EL (cell line): ENCODE measurements at places on chromosomes 6 and 20.

- DNase-seq: no peak
Measured at GRCh38 chr20:47233333-47234188, 122.9 kb downstream of the ZMYND8 start.

GRCh38 chr6:111894272-111894671, 21.0 kb upstream of the FYN start:
- DNase-seq: peak; percentile 86

DNA sequence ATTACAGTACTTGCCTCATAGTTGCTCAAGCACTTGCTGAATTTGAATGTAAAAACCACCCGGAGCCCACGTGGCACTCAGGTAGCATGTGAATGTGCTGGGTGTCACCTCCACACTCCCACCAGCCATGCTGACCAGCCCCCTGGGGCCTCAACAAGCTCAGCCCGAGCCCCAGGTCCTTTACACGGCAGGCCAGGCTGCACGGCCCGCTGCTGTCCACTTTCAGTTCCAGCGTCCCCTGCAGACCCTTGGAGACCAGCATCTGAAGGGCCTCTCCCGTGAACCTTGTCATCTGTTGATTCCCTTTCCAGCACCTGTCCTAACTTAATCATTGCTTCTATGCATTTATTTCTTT, 33.3 kb upstream of the ZBP1 start:
- no peak for DNase-seq

DNA sequence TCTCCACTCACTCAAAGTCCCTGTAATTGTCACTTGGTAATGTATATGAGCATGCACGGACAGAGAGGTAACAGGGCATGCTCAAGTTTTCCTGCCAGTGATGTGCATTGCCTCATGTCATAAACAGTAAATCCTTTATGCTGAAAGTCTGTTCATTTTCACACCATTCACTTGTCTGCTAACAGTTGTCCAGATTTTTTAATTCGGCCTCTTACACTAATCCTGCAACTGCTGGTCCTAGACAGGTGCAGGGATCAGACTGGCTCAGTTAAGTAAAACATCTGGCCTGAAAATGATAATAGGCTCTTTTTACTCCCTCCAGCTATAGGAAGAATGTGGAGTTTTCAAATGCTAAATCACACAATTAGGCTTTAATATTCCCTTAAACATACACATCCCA, 185.4 kb upstream of the VGLL2 start:
- DNase-seq: no peak

- no peak for DNase-seq
Measured at GRCh38 chr20:16405254-16405653, 168.0 kb downstream of the KIF16B start.

GRCh38 chr6:154569156-154569862, 58.8 kb upstream of the CNKSR3 start:
- DNase-seq: no peak

DNA sequence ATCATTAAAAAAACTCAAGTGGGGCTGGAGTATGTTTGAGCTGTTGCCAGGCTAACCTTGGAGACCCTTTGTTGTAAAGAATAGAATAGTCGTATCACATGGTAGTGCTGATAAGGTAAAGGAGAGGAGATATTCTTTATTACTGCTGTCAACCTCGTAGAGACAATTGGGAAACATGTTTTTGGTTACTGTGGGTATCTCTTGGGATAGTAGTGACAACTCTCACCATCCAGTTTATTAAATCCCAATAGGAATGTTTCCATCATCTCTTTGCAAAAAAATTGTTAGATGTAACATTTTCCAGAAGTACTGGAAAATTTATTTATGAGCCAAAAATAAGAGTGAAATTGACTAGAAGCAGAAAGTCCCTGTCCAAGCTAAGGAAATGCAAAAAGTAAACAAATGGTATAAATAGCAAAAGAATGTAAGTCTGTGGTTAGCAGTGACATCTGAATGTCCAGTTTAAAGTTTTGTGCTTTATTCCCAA, 829.3 kb upstream of the CITED2 start:
- DNase-seq: peak; percentile 71

DNA sequence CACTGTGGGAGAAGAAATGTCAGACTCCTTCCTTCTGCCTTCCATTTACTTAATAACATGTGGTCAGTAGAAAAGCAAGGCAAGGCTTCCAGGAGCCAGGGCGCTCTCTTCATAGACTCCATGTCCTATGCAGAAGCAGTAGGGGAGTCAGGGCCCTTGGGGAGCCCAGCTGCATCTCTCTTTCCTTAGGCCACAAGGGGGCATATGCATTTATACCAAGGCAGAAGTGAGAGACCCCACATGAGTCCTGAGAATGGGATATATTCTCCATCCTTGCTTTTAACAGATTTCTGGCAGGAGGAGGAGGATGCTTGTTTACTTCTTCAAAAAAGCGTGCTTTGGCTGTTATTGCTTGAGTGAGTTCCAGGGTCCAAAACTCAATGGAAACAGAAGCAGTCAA, 198.5 kb downstream of the HIVEP2 start:
- DNase-seq: peak; percentile 38

GRCh38 chr20:43748274-43748673, 21.5 kb upstream of the GTSF1L start:
- no peak for DNase-seq

GRCh38 chr20:51331481-51331880, 211.0 kb downstream of the NFATC2 start:
- no peak for DNase-seq

GRCh38 chr6:121216928-121217327, 117.4 kb downstream of the TBC1D32 start:
- DNase-seq: peak; percentile 7

DNA sequence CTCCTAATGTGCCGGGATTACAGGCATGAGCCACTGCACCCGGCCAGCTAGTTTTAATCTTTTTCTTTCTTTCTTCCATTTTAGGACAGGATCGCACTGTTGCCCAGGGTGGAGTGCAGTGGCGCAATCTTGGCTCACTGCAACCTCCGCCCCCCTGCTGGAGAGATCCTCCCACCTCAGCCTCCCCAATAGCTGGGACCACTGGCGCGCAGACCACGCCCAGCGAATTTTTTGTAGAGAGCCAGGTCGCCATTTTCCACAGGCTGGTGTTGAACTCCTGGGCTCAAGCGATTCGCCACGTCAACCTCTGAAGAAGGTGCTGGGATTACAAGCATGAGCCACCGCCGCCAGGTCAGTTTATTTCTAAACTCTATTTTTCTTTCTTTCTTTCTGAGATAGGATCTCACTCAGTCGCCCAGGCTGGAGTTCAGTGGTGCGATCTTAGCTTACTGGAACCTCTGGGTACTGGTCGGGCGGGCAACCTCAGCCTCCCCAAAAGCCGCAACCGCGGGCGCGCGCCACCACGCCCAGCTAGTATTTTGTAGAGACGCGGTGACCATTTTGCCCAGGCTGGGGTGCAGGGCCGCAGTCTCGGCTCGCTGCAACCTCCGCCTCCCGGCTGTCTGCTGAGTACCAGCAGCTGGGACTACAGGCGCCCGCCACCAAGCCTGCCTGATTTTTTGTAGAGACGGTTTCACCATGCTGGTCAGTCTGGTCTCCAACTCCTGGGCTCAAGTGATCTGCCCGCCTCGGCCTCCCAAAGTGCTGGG, 20.0 kb upstream of the LIN28B start:
- no peak for DNase-seq

DNA sequence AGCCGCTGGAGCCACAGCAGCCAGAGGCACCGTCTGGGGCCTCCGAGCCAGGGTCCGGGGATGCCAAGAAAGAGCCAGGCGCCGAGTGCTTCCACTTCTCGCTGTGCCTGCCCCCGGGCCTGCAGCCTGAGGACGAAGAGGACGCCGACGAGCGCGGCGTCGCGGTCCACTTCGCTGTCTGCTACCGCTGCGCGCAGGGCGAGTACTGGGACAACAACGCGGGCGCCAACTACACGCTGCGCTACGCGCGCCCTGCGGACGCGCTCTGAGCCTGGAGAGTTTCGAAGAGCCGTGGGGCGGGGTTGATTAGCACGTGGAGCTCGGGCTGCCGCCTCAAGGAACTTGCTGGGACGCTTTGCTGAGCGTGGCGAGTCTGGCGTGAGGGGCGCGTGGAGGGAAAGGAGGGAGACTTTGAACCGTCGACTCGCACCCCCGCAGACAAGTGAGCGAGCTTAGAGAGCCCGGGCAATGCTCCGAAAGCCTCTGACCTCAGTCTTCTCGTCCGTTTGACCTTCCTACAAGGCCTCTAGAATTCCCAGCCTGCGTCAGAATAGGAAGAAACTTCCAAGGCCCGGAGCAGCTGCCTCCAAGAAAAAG, 1.3 kb downstream of the PPP1R3G start:
- DNase-seq: no peak

DNA sequence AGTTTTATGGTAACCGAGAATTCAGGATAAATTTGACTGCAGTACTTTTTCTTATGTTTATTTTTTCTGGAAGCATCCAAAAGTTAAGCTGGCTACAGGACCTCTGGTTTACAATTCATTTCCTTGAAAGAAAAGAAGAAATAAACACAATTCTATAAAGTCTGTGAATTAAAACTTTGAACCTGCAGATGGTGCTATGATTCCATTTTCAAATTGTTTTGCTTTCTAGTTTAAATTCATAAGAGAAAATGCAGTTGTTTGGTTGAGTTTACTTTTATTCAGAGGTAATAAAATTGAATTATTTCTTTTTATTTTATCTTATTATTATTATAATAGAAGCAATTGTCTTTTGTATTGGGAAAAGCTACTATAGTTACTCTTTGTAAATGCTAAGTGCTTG, 1.8 kb upstream of the VIP start:
- no peak for DNase-seq

- DNase-seq: no peak
Measured at GRCh38 chr6:122393351-122393896, 6.0 kb upstream of the HSF2 start.

DNA sequence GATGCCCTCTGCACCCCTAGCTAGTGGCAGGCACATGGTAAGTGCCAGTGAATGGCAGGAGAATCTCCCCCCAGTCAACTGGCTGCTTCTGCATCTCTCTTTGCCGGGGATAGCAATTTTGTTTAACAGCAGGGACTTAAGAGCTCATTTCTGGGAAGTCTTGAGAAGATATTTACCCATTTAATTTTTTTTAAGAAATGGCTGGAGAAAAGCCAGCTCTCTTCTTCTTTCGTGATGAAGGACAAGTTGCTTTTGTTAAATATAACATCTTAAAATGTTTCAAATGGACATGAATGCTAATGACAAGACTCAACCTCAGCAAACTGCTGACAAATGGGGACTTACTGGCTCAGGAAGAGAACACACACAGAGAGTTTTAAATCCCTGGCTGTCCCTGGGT, 55.0 kb upstream of the IYD start:
- DNase-seq: no peak

GRCh38 chr6:133764008-133764753, 124.7 kb upstream of the TCF21 start:
- peak; percentile 64 for DNase-seq

- DNase-seq: no peak
Measured at GRCh38 chr20:46549188-46549972, 1.1 kb downstream of the OCSTAMP start.

GRCh38 chr6:82074556-82074955, 173.0 kb downstream of the IBTK start:
- DNase-seq: no peak

- DNase-seq: no peak
Measured at GRCh38 chr20:58277107-58277506, 32.4 kb upstream of the RAB22A start.

- no peak for DNase-seq
Measured at GRCh38 chr6:13687917-13688351, 23.7 kb downstream of the RANBP9 start.

DNA sequence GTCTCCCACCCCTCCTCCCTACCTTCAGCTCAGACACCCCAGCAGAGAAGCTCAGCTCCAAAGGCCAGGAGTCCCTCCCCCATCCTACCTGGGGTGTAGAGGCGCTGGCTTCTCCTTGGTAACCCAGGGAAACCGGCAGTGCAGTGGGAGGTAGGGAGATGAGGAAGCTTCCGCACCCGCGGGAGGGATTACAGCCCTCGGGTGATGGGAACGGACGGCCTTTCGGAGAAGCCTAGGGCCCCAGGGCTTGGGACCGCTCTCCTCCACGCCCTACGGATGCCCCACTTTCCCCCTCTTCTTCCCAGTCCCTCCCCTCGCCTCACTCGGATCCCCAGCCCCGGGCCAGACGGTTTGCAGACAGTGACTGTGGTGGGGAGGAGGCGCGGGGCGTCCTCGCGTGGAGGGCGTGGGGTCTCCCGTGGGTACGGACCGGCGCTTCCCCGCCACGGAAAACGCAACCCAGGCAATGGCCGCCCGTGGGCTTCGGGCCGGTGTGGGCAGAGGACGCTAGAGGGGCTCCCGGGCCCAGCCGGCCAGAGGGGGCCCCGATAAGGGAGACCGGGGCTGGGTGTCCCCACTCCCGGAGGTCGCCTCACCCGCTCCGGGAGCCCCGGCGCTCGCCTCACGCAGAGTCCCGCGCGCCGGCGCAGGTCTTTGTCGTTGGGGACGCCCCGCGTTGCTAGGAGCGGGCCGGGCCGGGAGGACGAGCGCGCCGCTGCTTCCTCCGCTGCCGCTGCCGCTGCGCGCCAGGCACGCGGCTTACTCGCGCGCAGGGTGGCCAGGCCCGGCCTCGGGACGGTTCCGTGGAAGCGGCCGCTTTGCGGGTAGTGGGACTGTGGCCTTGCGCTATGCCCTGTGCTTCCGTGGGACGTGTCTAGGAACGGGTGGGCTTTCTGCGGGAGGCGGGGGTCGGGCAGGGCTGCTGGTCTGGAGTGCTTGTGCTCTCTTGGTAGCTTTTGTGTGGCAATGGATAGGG, 15.8 kb downstream of the AARS2 start:
- peak; percentile 31 for DNase-seq

DNA sequence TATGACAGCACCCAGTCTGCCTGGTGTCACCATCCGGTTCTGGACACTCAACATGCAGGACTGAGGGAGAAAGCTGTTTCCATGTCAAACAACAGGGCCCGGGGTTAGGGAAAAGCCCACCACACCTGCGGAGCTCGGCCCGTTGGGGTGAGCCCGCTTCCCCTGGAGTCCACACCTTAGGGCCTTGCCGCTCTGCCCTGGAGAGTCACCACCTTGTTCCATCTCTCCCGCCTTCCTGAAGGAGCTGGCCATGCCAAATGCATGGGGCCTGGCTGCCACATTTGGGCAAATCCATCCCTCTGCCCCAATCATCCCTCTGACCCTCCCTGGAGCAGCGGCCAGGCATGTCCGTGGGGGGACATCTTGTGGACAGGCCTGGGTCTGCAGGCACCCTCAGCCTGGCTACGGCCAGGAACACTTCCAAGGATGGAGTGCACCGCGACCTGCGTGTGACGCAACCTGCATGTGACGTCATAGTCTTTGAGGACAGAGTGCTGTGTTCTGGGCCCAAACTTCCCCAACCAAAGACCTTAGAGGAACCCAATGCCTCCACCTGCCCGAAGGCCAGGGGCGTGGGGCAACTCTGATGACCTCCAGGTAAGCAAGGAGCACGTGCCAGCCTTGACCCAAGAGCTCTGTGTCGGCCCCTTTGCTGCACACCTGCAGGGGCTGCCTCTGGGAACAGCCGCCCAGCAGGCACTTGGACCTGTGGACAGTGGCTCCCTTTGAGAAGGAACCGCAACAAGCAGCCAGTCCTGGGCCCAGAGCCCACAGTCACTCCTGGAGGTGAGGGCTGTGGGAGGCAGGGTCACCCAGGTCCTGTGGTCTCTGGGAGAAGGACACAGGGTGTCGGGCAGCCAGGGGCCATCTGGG, 1.7 kb downstream of the CABLES2 start:
- peak; percentile 59 for DNase-seq

GRCh38 chr6:72826744-72827438, 205.0 kb downstream of the KCNQ5 start:
- peak; percentile 89 for DNase-seq
